ENCODE measurements at places on chromosomes 6 and 20.

- DNase-seq, result no peak
Observed at GRCh38 chr6:105713474-105714118, 310.7 kb upstream of the PREP start.

DNA sequence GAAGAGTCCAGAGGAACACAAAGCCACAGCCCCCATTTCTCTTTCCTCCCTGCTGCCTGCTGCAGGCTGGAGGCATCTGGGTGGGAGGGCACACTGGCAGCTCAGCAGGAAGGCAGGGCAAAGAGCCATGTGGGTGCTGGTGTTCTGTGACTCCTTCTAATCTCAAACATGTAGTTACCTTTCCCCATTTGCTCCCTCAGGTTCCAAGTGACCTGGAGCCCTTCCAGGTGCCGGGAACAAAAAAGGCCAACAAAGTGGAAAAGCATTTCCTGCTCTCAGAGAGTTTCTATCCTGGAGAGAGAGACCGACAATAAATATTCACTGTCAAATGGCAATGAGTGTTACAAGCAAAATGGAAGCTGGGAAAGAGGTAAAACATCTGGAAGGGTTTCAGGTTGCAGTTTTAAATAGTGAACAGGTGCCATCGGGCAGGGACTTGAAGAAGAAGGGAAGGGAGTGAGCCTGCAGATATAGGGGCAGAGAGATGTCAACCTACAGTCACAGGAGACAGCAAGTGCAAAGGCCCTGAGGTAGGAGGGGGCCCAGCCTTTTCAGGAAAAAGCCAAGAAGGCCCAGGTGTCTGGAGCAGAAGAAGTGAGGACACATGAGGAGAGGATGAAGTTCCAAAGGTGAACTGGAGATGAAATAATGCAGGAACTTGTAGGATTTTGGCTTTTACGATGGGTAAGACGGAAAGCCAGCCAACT, 43.6 kb upstream of the IYD start:
- DNase-seq, result no peak

DNA sequence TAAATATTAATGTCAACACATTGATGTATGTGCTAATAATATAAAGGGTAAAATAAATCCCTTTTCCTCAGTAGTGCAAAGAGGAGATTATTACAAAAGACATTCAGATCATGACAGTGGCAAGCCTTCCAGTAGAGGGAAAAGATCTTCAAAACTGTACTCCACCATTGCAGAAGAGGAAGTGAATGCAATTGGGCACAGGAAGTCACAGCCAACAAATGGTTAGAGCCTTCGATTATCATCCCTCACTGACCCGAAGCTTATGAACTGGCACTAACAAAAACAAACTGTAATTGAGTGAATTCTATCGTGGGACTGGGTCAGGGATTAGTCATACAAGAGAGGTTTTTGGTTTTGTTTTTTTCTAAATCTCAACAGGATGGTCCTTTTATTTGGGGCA, 39.3 kb upstream of the SCGN start:
- no peak for DNase-seq

GRCh38 chr20:59307270-59307669, 6.9 kb downstream of the EDN3 start:
- no peak for DNase-seq

DNA sequence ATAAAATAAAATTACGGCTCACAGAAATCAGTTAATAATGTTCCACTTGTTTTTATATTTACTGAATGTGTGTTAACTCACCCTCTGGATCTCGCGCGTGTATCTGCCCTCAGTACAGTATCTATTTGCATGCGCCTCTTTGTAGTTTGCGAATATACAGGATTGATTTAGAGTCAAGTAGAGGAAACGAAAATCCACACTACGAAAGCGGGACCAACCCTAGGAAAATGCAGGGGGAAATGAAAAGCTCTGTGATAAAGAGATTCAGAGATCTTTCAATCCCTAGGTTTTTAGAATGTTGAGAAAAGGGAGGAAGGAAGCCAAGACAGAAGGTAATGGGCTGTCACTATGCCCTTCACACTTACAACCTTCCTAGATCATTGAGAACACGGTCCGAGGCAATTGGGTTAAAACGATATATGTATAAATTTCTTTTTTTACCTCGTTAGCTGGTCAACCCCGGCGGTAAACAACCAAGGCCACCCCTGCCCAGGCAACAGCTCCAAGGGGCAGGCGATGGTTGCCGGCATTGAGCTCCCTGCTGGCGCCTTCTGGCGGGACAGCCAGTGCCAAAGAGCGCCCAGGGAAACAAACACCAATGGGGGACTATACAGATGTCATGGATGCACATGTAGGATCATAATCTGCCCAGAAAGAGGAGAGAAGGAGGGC, 792 bp upstream of the FUT9 start:
- no peak for DNase-seq

- DNase-seq, result no peak
Observed at GRCh38 chr6:2140438-2141128, 104.8 kb downstream of the GMDS start.

DNA sequence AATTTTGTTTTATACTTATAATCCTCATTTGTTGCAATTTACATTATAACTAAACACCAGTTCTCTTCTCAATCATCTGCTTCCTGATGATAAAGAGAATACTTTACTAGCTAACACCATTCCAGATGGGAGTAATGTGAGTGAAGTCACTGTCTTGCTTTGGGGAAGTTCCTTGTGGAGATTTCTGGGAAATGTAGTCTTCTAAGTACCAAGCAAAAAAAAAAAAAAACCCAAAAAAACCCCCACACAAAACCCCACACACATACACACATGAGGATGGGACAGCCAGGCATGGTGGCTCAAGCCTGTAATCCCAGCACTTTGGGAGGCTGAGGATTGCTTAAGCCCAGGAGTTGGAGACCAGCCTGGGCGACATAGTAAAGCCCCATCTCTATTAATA, 2.2 kb upstream of the SNPH start:
- DNase-seq, result no peak

DNA sequence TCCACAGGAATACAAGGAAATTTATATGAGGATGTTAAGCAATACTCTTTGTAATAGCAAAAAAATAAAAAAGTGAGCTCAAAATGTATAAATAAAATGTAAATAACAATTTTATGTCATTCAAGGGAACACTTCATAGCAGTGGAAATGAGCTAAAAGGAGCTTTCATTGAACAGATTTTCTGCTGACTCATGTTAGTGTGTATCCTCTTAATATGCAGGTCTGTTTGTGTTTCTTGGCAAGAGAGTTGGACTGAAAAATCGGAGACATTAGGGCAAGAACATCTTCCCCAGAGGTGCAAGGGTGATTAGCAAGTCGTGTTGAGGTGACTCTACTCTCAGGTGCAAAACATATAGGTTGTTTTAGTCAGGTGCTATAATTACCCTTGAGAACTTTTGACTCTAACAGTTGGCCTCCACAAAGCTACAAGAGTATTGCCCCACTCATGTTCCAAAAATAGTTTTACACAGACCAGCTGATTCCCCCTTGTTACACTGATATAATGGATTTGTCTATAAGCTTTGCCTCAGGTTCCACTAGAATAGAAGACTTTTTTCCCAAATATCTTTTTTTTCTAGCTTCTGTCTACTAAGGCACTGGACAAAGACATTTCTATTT, 702.9 kb downstream of the TENT5A start:
- DNase-seq, result no peak

- no peak for DNase-seq
Observed at GRCh38 chr6:7004581-7005297, 103.0 kb upstream of the RREB1 start.

GRCh38 chr6:46923476-46923875, 1.7 kb upstream of the ADGRF5 start:
- no peak for DNase-seq

GRCh38 chr6:15400572-15401004, 154.7 kb downstream of the JARID2 start:
- no peak for DNase-seq

- no peak for DNase-seq
Observed at GRCh38 chr20:50385733-50386640, 124.2 kb upstream of the PTPN1 start.

DNA sequence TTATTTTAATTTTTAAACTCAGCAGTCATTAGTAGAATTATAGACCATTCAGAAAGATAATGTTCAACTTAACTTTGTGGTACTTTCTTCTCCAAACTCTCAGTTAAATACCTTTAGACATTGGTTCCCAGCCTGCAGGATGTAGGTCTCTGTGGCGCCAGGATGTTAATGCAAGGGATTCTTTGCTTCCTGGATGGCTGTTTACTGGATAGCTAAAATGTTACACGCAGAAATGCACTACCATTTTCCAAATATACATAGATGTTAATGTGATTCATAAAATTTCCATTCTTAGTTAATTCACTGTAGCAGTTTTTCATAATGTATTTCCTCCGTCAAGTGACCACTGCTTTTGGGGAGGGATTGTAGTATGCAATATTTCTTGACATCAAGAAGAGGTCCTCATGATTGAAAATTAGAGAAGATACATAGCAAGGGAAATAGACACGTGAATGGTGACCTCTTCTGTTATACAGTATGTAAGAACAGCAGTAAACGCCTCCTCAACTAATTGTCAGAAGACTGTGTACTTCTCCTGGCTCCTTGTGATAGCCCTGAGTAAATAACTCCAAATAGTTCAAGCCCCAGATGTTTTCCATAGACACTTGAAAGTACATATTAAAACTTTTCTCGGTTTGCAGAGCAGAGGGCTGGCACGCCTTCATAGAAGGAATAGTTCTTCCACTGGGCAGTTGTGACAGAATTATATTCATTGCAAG, 128.8 kb downstream of the LCA5 start:
- no peak for DNase-seq

DNA sequence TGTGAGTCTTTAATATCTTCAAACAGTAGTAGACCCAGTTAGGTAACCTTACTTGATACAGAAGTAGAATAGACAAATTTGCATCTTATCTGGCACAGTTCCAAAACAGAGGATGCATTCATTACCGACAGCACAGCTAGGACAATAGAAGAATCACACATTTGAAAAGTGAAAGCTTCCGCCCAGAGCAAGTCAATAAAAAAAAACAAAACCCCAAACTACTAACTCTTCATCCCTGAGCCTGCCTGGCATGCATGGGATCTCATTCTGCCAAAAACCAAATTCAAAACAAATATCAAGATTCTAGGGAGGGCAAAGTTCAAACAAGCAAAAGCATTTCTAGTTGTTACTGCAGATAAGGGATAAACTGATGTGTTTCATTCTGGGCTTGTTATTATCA, 235.4 kb downstream of the BTBD9 start:
- no peak for DNase-seq

GRCh38 chr6:69111301-69111700, 476.2 kb downstream of the ADGRB3 start:
- DNase-seq, result no peak

DNA sequence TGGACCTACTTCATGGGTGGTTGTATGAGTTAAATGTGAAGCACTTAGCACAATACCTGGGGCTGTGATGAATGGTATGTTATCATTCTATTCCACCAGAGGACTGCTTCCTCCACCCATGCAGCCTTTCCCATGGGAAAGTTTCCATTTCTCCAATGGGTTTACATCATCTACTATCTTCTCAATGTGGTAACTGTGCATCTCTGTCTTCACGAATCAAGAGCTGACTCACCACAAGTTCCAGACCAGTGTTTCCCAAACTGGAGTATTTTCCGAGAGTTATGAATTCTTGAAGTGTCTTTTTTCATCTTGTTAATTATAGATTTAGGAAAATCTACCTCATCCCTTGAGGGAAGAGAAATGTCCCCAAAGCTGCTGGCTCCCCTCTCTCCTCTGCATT, 182.8 kb downstream of the UNC5CL start:
- DNase-seq, result no peak

DNA sequence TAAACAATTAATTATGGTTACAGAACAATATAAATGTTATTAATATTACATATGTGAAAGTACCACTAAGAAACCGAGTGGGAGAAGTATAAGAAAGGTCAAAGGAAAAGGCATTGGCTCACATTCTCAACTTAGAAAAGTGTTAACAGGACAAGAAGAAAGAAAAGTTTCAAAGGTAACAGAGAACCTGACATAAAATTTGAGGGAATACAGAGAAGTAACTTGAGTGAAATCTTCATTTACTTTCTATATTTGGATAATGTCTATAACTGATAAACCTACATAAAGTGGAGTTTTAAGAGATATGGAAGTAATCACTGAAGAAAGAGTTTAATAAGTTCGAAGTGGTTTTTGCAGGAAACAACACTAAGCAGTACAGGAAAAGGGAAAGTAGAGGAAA, 30.1 kb downstream of the REPS1 start:
- DNase-seq, result no peak

GRCh38 chr20:62409931-62410745, 3.1 kb upstream of the CABLES2 start:
- peak; percentile 79 for DNase-seq

GRCh38 chr6:149268768-149269167, 48.7 kb upstream of the TAB2 start:
- no peak for DNase-seq

DNA sequence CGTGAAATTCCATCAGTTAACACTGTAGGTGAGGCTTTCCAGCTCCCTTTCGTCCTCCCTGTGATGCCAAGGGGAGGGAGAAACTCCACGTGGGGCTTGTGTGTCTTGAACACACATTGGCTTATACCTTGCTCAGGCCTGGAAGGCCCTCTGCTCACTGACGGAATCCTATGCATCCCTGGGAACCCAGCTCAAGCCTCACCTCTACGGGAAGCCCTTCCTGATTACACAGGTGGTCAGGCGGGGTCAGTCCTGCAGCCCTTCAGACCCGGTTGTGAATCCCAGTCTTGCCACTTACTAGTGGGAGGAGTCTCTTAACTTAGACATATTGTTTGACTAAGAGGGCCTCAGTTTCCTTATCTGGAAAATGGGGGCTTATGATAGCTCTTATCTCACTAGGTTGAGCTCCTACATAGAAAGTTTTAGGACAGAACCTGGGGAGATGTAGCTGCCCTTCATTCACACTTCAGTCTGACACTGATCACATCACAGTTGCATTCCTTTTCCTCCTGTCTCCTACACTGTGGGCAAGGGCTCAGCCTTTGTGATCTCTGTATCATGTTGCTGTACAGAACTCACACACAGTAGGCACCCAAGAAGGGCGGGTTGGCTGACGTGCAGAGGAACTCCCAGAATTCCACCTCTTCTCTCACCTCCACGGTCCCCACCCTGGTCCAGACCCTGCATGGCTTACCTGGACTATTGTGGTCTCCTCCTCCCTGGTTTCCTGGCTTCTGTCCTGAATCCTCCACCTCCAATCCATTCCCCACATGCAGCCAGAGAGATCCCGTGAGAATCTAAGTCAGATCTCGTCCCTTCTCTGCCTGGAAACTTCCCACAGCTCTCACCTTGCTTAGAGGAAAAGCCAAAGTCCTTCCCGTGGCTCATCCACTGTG, 129.6 kb downstream of the CEBPB start:
- DNase-seq, result no peak
